GF-D8 (cell line): ENCODE measurements at places on chromosomes 7 and 10.

DNA sequence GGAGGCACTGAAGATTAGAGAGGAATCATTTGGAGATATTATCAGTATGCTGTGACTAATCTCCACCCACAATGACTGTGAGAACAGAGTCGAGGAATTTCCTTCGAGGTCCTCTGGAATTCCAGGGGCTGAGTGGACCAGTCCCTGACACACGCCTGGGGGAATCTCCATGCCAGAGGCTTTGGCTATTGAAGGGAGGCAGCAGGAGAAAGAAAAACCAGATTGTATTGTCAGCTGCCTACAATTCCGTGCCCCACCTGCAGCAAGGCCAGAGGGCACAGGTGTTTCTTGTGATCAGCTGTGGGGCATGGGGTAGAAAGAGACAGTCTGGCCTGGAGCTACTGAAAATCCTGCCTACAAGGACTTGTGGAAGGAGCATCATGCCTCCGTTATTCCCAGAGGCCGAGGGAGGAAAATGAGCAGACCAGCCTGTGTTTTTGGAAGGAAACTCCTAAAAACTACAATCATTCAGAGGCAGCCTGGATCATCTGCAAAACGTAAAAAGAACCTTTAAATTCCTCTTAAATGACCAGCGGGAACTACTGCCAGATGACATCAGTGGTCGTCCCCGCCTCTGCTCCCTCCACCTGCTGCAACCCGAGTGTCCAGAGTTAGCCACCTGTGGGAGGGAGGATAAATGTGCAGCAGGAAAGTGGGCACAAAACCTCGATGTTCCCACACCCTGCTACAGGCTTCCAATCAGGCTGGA, 25.4 kb upstream of the ANK3 start:
- no peak for DNase-seq

GRCh38 chr10:44946205-44946604, 13.4 kb upstream of the RASSF4 start:
- no peak for DNase-seq

- no peak for DNase-seq
Measured at GRCh38 chr10:66639371-66639770, 286.5 kb upstream of the LRRTM3 start.

GRCh38 chr7:150401424-150401790, 22.3 kb downstream of the ZNF775 start:
- no peak for DNase-seq

GRCh38 chr7:45920502-45921380, at the start of gene IGFBP3:
Gene IGFBP3 (minus strand): TSS chr7:45921272. CDS start chr7:45921140, 132 bp downstream.
- no peak for DNase-seq

DNA sequence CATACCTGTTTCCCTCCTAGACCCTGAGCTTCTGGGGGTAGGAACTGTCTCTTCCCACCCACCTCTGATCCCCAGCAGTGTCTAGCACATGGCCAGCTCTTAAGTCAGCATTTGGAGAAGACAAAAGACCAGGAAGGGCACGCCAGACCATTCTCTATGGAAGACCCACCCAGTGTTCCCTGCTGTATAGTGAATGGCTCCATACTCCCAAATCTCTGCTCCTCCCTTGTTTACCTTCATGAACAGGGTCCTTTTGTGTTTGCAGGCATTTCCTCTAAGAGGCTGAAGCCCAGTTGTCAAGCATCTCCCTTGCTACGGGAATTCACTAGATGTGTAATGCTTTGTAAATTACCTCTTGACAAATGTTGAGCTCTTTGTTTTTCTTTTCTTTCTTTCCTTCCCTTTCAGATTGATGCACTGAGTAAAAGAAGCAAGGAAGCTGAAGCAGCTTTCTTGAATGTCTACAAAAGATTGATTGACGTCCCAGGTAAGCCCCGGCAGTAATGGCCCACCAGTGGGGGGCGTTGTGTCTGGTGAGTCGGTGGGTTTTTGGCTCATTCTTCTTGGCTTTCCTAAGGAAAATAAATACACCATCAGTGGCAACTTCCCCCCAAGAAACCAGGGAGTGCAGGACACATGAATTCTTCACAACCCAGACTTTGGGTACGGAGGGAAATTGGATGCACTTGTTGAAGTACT, 216.6 kb upstream of the SH2B2 start:
- no peak for DNase-seq
